ENCODE measurements at places on chromosomes 5 and 9.

GRCh38 chr9:110573305-110573704 lies 6.2 kb downstream of the SVEP1 start:
- DNase-seq = no peak

- no peak for DNase-seq
Measured at GRCh38 chr9:19252174-19252884, 21.8 kb downstream of the DENND4C start.

GRCh38 chr5:15600035-15600434 lies 100.1 kb downstream of the FBXL7 start:
- DNase-seq = no peak

GRCh38 chr5:72237879-72238278 lies 82.2 kb downstream of the MRPS27 start:
- no peak for DNase-seq

DNA sequence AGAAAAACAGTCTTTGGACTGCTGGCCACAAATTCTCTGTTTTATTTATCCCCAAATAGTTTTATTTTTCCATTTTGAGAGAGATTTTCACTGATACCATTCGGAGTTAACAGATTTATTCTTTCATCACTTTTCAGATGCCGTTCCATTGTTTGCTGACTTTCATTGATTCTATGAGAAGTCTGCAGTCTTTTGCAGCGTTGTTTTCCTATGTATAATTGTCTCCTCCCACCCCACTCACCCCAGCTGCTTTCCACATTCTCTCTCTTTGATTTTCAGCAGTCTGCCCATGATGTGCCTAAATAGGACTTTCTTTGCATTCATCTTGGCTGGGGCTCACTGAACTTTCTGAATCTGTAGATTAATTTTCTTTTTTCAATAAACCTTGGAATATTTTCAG lies 107.6 kb downstream of the C9orf50 start:
- no peak for DNase-seq

DNA sequence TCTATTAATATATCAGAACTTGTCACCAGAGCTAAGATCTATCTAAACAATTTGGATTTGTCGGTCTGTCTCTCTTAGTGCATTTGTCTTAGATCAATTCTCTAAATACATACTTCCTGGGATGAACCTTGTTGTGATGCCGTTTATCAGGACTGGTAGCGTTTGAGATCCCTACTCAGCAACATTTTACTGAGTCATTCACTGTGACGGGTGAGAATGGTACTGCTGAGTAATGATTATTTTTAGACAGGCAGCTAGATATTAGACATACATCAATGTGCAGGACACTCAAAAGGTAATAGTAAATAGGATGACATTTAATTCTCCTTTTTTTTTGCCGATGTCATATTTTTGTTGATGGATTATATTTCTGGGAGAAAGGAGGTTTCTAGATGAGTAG lies 209.0 kb downstream of the CSNK1G3 start:
- no peak for DNase-seq

DNA sequence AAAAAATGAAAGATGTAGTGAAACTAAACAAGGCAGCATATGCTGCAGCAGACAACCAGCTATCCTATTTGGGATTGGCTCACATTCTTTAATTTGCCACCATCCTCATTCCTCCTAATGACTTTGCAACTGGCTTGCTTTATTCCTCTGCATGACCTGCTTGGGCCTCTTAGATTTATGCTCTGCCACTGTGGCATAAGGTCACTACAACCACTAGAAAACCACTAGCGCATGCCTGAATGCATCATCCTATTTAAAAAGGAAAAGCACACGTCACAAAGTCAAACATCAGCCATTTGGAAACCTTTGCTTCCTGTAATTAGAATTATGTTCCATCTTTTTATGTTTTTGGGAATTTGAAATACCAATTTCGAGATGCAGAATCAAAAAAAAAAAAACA lies 40.8 kb upstream of the CCDC152 start:
- DNase-seq = peak; percentile 18

- DNase-seq = no peak
Measured at GRCh38 chr5:104932431-104932830, 1369.8 kb upstream of the NUDT12 start.

DNA sequence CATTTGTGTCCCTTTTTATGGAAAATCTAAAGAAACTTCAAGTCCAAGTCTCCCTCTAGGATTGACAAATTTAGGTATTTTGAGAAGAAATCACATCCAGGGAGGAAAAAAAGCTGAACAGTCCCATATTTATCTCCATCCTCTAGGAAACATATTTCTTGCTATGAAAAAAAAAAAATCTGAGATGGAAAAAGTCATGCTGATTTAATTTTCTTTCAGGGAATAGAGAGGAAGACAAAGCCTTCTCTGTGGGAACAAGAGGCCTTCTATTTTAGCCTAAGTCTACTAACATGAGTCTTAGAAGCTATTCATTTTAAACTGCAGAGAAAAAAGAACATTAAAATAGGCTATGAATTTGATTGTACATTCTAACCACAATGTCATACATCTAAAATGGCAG lies 63.1 kb upstream of the CDK5RAP2 start:
- no peak for DNase-seq

- no peak for DNase-seq
Measured at GRCh38 chr9:23746317-23746716, 79.7 kb downstream of the ELAVL2 start.

GRCh38 chr9:94937214-94937903 lies 210.9 kb downstream of the AOPEP start:
- no peak for DNase-seq

GRCh38 chr9:129702589-129703520 lies 37.4 kb downstream of the PRRX2 start:
- no peak for DNase-seq

DNA sequence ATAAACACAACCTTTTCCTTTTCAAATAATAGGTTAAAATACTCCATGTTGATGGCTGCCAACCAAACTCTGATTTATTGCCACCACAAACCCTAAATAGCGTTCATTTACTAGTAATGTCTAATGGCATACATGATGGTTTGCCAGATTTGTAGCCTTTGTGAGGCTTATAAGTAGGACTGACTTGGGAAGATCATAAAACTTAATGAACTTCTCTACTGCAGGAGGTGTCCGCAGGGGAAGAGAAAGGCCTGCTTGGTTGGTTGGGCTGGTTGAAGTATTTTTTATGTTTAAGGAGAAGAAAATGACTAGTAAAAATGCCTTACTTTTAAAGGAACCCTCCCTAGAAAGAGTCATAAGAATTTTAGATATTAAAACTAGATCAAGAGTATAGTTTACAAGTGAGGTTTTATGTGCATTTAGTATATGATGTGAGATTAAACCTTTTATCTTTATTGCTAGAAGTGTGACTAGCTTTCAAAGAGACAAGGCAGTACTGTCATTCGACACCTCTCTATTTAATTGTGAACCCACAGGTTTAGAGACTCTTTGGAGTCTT lies 5.0 kb downstream of the PBX3 start:
- no peak for DNase-seq

- no peak for DNase-seq
Measured at GRCh38 chr9:132030626-132031325, 48.9 kb downstream of the MED27 start.

GRCh38 chr5:167355346-167355745 lies 936.1 kb upstream of the WWC1 start:
- no peak for DNase-seq

GRCh38 chr5:68872088-68872839 lies 221.6 kb upstream of the SLC30A5 start:
- DNase-seq = no peak

DNA sequence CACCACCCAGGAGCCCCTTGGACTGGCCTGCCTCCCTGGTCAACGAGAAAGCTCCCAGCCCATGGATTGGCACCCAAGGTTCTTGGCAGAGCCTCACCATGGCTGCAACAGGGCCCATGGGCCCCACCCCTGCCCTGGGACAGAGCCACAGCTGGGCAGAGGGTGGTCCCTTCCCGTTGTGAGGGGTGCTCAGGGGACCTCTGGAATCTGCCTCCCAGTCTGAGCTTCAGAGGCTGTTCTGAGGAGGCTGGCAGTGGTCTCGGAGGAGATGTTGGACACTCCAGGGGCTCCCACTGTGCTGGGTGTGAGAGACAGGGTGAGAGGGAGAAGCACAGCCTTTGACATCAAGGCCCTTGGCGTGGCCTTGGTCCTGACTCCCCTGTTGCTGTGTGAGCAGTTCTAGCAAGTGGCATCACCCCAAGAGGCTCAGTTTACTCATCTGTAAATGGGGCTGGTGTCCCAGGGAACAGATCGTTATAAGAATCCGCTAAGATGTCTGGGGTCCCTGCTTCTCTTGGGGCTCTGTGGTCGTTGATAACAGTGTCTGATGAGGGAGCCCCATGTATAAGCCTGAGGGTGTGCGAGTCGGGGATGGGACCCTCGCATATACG lies 33.0 kb downstream of the LHX3 start:
- no peak for DNase-seq

GRCh38 chr5:57172466-57173318 lies 1.2 kb upstream of the GPBP1 start:
- DNase-seq = no peak

DNA sequence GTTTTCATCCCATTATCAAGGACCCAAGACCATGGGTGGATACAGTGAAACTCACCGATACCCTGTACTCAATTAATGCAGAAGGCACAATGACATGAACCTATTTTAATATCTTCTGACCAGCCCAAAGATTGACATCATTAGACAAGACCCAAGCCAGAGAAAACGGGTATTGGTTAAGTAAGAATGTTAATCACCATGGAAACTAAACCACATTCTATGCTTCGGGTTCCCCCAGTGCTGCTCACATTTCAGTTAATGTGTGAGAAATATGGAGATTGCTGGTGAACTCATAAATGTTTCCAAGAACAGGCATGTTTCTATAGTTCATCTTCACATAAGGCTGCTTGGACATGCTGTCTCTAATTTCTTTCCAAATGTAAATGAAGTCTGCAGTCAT lies 77.0 kb downstream of the IRX2 start:
- no peak for DNase-seq

DNA sequence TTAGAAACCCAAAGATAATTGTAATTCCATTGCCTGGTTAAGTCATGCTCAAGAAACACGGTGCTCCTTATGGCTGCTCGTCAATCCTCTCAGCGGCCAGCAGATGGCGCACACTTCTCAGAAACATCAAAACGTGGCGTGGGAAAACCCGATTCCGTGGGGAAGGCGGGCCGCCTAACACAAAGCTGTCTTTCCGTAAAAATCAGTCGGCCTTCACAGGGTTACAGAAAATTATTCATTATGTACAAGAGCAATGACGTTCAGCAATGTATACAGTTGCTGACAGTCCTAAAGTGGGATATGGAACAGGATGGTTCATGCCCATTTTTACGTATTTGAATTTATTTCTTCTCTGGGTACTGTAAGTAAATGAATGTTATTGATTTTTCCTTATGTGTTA lies 83.5 kb downstream of the PDE4D start:
- peak; percentile 79 for DNase-seq

DNA sequence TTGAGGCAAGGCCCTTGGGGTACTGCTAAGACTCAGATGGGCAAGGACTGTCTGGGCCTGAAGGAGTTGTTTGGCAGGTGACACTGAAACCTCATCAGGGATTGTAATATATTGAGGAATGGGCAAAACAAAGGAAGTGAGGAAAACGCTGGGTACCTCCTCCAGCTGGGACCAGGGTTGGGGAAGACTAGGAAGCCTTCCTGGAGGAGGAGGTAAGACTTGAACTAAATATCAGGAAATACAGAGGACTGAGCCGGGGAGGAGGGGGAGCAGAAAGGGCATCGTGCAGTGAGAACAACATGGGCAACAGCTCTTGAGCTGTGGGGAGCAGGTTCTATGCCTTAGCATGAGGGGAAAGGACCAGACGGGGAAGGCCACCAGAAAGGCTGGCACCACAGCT lies 144.0 kb downstream of the GABBR2 start:
- no peak for DNase-seq

- peak; percentile 71 for DNase-seq
Measured at GRCh38 chr9:123377211-123377971, 21.4 kb downstream of the CRB2 start.

DNA sequence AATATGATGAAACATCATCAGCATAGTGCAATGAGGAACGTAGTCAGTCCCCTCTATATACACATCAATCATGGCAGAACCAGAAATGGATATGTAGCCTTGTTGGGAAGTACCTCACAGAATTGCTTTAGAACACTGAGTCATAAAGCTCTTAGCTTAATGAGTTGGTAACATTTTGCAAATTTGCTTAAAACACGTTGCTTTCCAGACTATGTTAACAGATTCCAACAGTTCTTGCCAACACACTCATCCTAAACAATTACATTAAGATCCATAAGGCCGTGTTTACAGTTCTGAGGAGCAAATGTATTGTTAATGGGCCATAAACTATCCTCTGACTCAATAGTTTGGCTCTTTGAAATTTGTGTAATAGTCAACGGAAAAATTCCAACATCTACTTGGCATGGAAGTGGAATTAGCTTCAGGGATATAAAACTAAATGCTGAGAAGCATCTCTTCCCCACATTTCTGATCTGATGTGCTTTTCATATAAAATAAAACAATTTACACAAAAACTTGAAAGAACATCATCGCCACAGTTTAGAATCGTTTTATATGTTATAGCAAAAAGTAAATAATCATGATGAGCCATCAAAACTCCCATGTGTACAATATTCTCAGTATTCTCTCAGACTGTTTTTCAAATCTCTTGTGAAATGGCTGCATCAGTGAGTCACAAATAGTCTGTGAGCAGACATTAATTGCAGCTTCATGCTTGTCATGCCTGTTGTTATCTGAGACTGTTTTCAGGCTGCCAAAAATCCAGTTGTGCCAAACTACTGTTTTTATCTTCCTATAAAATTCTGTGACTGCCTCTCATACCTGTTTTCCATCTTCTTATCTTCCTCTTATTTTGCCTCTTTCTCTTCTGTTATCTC lies 291.9 kb downstream of the COX7C start:
- DNase-seq = no peak

DNA sequence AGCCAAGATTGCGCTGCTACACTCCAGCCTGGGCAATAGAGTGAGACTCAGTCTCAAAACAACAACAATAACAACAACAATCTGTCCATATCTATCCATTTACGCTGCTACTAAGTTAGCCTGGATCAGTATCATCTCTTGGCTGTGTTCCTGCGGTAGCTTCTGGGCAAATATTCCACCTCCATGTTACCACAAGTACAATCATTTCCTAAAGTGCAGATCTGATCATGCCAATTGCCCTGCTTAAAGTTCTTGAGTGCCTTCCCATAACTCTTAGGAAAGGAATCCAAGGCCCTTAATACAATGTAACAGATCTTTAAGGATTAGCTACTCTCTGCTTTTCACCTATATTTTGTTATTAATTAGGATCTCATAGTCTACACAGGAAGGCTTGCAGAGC lies 15.4 kb upstream of the PPP2R2B start:
- DNase-seq = no peak

GRCh38 chr5:10576790-10577189 lies 12.9 kb downstream of the ANKRD33B start:
- DNase-seq = no peak

Data from nephron progenitor cell (in vitro differentiated cells).